ENCODE measurements at places on chromosomes 12 and 14.

- no peak for DNase-seq
Observed at GRCh38 chr12:104643819-104644669, 187.3 kb downstream of the CHST11 start.

DNA sequence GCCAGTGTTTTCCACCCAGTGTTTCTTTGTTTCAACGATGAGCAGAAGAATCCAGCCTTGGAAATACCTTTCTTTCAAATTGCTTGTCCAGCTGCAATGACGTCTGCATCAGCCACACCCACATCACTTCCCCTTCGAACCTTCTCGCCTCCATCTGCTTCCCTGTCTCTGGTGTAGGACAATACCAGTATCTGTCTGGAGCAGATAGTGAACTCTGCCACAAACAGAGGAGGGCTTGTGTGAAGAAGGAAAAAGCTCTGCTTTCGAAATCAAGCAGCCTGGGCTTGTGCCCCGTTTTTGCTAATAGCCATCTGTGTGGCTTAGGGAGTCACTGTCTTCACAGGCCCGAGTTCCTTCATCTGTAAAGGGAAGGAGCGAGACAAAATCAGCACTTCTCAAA, 415.4 kb downstream of the ZFP36L1 start:
- no peak for DNase-seq

GRCh38 chr14:74018174-74018585, 908 bp downstream of the ENTPD5 start:
- no peak for DNase-seq

DNA sequence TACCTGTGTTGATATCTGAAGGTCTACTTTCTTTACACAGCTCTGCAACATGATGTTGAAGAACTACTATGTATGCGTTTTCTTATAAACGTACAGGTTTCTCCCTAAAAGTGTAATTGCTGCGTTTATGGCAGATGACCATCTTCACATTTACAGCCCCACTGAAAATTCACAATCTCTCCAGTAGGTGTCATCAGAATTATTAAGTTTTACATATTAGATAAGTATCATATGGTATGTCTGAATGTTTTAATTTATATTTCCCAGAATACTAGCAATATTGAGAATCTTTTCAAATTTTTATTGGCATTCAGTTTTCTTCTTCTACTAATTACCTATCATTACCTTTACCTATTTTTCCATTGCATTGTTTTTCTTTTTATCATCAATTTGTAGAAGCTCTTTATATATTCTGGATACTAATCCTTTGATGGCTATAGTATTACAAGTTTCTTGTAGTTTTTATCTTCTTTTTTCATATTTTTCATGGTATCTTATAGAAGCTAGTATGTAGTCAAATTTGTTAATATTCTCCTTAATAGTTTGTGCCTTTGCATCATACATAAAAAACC, 123.5 kb downstream of the CAPZA3 start:
- DNase-seq: no peak

DNA sequence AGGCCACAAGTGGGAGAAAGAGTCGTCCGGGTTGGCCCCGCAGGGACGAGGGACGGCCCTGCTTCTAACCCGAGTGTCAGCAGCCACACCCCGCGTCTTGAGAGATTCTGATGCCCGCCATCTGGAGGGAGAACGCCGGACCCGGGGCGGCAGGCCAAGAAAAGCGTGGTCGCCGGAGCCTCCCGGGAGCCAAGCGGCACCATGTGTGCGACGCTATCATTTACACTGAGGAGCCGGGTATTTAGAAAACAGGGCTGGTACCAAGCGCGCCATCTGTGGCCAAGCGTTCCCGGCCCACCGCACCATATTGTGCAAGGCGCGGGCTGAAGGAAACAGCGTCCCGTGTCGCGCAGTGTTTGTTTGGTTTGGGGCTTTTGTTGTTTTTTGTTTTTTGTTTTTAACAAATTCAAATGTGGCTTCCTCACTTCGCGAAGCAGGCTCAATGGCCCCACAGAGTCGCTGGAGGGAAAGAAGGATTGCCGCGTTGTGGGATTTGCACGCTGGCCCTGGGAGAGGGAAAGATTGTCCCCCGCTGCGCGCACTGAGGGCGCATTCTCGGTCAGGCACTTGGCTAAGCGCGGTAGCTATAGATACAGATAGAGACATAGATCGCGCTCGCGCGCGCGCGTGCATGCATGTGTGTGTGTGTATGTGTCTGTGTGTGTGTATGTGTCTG, 153.8 kb downstream of the BCL11B start:
- DNase-seq: peak; percentile 14

DNA sequence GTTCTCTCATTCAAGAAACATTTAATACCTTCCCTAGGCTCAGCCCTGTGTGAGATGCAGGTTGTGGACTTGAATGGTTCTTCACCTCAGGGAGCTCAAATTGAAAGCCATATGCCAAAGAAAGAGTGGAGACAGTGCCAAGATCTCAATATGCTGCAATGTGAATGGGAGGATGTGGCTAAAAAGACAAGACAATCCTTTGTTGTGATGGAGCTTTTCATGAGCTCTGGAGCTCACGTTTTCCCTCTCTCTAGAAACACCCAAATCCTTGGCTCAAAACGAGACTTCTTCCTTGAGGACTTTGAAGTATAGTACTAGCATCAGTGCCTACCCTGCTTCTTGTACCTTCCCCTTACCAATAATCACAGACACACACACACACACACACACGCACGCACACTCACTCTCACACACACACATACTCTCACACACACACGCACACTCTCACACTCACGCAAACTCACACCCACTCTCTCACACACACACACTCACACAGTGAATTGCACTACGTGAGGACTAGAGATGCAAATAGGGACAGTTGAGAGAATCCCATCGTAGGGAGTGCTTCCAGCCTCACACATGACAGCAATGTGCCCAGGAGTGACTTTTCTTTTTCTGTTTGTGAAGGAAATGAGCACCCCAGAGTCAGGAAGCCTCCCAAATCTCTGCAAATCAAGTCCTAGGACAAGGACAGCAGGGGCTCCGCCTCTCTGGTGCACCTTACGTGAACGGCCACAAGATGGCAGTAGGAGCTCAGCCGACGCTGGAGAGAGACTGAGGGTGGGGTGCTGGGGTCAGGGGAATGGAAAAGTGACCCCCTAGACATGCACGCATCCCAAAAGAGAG, 231.4 kb downstream of the PCNX1 start:
- DNase-seq: peak; percentile 63

GRCh38 chr14:68960123-68960522, 19.0 kb downstream of the ACTN1 start:
- no peak for DNase-seq

DNA sequence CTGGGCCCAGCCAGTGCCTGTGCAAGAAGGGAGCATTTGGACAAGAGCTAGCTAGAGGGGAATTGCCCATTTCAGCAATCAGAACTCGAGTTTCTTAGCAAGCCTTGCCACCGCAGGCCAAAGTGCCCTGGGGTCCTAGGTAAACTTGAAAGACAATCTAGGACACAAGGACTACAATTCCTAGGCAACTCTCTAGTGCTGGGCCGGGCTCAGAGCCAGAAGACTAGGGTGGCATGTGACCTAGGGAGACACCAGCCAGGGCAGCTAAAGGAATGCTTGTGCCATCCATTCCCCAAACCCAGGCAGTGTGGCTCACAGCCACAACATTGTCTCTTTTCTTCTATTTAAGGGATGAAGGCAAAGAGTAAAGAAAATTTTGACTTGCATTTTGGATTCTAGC, 205.0 kb downstream of the BMP4 start:
- no peak for DNase-seq

GRCh38 chr14:105400016-105400415, 1.7 kb downstream of the TEX22 start:
- DNase-seq: no peak

DNA sequence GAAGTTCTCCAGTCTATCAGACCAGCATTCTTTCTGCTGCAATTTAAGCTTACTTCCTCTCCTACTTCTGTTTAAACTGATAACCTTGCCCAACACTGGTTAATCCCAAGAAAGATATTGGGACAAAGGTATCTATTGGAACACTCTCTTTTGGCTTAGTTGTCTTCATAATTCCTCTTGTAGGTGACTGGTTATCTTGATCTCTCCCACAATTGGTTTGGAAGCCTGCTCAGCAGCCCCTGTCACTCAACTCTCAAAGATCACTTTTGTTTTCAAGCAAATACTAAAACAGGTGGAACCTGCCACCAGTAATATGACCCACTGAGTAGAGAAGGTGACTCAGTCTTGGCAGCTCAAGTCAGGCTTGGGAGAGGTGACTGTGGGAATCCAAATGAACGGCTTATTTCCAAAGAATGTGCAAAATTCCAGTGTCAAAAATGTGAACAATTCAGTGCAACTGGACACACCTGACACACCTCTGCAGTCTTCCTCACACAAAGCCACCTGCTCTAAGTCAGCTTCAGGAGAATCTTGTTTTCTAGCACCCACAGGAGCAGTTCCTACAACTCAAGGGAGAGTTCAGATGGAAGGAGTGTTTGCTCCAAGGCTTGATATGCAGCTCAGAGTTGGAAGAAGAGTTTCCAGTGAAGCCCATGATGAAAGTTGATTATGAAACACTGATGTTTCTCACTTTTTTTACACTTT, 83.2 kb upstream of the SLC38A2 start:
- DNase-seq: no peak

GRCh38 chr12:53478865-53479264, 20.4 kb downstream of the MAP3K12 start:
- no peak for DNase-seq

GRCh38 chr12:83932011-83932410, 980.6 kb downstream of the SLC6A15 start:
- DNase-seq: no peak

DNA sequence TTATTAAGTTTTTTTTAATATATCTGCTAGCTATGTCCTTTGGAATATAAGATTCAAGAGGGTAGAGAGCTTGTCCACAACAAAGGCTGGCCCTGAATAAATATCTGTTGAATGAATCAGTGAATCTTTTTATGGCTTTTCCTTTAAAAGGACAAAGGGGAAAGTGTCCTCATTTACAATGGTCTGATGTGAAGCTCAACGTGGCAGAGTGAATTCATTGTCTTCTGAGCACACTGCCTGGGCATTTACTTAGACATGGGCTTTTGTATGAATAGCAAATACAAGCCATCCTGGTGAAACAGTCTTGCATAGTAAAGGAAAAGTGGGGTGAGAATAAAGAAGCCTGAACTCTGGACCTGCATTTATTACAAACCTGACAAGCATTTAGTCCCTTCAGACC, 201.2 kb downstream of the NELL2 start:
- DNase-seq: no peak

GRCh38 chr12:124543052-124543589, 24.3 kb downstream of the NCOR2 start:
- DNase-seq: no peak

GRCh38 chr14:37116933-37117849, 55.2 kb downstream of the SLC25A21 start:
- no peak for DNase-seq

- DNase-seq: no peak
Observed at GRCh38 chr14:90375934-90376333, 20.9 kb upstream of the CALM1 start.

DNA sequence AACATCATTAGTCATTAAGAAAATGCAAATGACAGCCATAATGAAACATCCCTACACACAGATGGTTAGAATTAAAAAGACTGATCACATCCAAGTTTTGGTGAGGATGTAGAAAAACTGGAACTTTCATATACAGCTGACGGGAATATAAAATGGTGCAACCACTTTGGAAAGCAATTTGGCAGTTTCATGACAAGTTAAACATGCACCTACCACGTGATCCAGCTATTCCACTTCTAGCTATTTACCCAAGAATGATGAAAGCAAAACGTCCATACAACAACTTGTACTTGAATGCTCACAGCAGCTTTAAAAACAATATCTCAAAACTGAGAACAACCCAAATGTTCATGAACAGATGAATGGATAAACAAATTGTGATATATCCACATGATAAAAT, 77.9 kb upstream of the AVPR1A start:
- no peak for DNase-seq

DNA sequence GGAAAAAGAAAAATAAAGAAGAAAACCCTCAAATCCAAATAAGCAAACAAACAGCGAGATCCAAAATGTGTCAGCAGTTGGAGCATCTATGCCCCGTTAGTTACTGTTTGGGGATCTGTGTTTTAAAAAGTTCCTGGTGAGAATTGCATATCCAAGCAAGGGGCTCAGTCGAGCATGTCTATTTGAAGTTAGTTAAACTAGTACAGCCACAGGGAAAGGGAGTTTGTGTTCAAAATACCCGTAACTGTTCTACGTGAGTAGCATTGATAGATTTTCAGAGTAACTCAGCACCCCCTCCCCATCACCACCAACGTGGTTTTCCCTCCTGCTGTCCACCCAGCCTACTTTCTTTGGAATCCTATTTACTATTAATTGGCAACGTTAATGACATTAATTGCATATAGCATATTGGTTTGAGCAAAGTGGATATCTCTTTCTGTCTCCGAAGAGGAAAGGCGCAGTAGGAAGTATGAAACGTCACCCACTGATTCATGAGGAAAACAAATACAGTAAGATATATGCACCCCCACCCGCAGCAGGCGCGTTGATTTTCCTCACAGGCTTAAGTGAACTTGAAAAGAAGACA, 1.5 kb downstream of the NPAS3 start:
- no peak for DNase-seq

All from activated CD4-positive, alpha-beta memory T cell treated with anti-CD3 and anti-CD28 coated beads, Interleukin-2, amount 10 ng/mL, durations not matched to agents 7 days and 5 days (primary cell).